GM12891 (cell line): ENCODE measurements at places on chromosomes 12 and 14.

DNA sequence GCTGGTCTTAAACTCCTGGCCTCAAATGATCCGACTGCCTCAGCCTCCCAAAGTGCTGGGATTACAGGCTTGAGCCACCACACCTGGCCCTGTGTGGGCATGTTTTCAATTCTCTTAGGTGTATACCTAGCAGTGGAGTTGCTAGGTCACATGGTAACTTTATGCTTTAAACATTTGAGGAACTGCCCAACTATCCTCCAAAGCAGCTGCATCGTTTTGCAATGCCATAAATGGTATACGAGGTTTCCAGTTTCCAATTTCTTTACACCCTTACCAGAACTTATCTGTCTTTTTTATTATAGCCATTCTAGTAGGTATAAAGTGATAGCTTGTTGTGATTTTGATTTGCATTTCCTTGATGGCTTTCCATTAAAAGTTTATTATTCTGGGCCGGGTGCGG, 25.1 kb downstream of the RBMS2 start:
- no peak for DNase-seq

GRCh38 chr12:70795608-70796007, 124.9 kb downstream of the PTPRR start:
- DNase-seq = no peak

DNA sequence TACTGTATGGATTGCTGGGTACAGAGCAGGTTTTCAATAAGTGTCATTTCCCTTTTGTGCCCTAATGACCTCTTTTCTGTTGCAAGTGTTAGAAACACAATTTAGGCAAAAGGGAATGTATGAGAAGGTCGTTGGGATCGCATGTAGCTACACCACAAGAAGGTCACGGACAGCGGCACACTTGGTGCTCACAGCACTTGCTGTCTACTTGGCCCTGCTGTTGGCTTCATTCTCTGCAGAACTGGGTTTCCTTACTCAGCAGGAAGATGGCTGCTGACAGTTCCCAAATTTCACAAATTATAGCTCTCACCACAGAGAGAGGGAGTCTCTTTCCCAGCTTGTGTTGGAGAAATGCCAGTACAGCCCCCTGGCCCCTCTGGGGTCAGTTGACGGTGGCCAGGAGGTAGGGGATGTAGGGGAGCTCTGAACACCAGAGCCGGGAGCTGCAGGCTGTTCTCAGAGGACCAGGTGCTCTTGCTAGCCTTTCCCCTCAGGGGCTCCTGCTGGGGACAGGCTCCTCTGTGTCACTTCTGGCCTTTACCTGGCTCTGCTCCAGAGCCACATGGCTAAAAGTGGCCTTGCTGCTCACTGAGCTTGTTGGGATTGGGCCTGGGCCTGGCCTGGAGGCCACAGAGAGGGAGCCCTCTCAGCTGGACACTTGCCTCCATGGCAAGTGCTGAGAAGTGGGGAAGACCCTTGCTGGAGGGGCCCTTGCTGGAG, 50.9 kb upstream of the BCL7A start:
- DNase-seq = no peak

DNA sequence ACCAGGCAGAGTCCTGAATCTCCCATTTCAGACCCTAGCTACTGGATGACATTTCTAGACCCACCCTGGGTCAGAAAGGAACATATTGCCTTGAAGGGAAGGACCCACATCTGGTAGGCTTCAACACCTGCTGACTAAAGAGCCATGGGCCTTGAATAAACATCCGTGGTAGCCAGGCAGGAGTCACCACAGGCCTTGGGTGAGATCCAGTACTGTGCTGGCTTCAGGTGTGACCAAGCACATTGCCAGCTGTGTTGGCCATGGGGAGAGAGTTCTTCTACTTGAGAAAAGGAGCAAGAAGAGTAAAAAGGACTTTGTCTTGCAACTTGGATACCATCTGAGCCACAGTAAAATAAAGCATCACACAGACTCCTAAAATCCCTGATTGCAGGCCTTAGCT, 332.6 kb downstream of the SLC16A7 start:
- no peak for DNase-seq

DNA sequence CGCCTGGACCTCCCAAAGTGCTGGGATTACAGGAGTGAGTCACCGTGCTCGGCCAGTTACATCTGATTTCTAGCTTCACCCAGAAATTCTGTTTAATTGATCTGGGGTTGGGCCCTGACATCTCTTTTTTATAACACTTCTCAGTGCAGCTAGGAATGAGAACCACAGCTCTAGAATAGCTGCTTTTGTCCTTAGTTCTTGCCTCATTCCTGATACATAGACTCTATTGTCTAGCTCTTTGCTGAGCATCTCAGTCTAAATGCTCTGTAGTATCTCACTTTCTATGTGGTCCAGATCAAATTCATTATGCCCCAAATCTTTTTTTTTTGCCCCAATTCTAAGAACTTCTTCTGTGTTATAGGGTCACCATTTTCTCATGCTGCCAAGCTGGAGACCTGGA, 29.9 kb upstream of the FUT8 start:
- DNase-seq = no peak

GRCh38 chr12:49948866-49949845, 1.4 kb upstream of the AQP2 start:
- no peak for DNase-seq

- peak; percentile 4 for DNase-seq
Measured at GRCh38 chr14:101595887-101596721, 34.8 kb downstream of the DIO3 start.

- no peak for DNase-seq
Measured at GRCh38 chr12:26845057-26845666, 12.2 kb upstream of the ITPR2 start.

GRCh38 chr12:41365653-41366171, 177.6 kb downstream of the PDZRN4 start:
- DNase-seq = no peak

GRCh38 chr12:86496595-86496994, 240.4 kb upstream of the MGAT4C start:
- no peak for DNase-seq

GRCh38 chr14:29735459-29735858, 192.2 kb downstream of the PRKD1 start:
- no peak for DNase-seq

DNA sequence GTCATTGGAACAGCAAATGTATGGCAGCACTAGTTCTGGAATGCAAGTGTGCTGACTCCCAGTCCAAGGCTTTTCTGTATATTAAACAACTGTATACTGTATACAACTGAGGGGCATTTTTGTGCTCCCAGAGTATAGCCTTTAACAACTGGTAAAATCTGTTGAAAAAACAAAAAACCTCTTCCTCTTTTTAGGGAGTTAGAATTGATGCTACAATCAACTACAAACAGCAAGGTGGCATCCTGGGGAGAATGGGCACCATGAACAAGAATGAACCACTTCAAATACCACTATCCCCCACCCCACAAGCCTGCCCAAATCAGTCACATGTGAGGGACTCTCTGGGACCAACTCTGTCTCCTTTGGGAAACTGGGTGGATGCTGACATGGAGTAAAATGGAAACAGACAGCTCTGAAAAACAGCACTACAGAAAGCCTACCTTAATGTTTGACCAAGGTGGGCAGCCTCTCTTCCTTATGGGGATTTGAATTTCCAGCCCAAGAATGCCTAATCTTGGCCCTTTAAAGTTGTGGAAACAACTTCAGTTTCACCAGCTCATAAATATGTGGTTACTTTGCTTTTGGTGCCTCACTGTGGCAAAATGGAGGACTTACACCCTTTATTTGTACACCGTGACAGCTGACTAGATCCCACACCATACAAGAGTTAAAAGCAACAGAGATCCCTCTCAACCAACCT, 7.5 kb downstream of the VTI1B start:
- peak; percentile 22 for DNase-seq

- no peak for DNase-seq
Measured at GRCh38 chr12:54154681-54155186, 34.1 kb downstream of the SMUG1 start.

DNA sequence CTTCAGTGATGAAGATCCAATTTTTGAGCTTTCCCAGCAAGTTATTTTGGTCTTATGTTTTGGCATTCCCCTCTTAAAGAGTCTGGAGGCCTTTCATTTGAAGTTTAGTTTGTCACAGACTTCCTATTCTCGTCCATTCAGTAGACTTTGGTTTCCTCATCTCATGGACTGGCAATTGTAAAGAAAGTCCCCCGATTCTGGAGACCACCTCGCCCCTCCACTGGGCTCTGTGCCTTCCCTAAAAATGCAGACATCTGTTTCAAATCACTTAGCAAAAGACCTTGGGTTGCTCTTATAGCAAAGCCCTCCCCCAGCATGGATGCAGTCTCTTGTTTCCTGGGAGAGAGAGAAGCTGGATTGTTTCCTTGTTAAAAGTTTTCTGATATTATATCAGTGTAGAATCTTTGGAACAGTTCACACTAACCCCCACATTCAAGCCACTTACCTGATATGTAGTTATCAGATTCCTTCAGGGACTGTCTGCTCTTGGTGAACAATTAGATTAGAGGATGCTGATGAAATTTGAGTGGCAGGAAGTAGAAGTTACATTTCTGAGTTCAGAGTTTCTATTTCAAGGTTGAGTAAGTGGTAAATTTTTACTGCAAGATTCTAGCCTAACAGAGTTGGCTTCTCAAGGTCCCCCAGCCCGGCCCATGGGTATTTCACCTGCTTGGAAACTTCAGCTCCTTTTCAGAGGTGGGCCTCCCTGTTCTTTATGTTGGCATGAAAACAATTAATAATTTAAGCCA, 56.3 kb downstream of the PLXNC1 start:
- DNase-seq = no peak

DNA sequence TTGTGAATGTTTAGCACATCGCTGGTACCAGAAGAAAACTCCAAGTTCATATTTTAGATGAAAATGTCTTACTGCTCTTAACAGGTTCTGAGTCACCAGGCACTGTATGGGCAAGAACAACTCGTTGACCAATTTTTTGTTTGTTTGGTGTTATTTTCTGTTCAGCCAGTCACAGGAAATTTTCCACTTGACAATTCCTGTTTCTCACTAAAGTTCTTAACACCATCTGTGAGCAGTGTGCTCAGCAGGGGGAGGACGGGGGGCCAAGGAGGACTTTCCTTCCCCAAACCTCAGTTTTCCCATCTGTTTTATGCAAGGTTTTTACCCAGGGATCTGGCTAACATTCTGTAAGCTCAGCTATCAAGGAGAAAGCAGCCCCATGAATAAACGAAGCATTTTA, 3.0 kb downstream of the NUAK1 start:
- no peak for DNase-seq
